Stimulated activated CD4-positive, alpha-beta T cell treated with anti-CD3 and anti-CD28 coated beads, Interleukin-1b, Interleukin-23, amount 100 ng/mL, for 1 hour (primary cell): ENCODE measurements at places on chromosomes 7 and 10.

GRCh38 chr7:149558149-149558861 lies 60.7 kb upstream of the ZNF746 start:
- no peak for DNase-seq

GRCh38 chr7:2098056-2098455 lies 134.7 kb downstream of the MAD1L1 start:
- DNase-seq = no peak

DNA sequence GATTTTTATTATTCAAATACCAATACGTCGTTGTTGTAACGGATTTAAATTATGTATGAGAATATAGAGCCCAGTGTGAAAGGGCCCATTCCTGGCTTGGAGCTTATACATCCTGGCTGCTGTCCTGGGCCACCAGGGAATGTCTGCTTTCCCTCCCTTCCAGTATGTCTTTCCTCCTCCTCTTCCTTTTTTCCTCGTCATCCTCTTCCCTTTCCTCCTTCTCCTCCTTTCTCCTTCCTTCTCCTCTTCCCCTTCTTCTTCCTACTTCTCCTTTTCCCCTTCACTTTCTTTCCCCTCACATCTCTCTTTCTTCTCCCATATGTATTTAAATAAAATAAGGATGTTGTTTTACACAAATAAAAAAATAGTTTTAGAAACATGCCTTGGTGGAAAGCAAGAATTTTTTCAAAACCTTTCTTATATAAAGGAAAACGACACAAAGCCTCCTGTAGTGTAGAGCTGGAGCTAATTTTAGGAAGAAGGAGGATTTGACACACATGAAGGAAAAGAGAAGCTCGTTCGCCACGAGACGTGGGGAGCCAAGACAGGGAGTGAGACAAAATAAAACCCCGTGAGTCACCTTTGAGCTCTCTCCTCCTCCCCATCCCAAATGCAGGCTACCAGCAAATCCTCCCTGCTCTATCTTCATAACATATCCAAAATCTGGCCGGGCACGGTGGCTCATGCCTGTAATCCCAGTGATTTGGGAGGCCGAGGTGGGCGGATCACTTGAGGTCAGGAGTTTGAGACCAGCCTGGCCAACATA lies 301.1 kb upstream of the LYZL1 start:
- DNase-seq = no peak

GRCh38 chr10:43177595-43177994 lies 39.4 kb downstream of the CSGALNACT2 start:
- DNase-seq = no peak

DNA sequence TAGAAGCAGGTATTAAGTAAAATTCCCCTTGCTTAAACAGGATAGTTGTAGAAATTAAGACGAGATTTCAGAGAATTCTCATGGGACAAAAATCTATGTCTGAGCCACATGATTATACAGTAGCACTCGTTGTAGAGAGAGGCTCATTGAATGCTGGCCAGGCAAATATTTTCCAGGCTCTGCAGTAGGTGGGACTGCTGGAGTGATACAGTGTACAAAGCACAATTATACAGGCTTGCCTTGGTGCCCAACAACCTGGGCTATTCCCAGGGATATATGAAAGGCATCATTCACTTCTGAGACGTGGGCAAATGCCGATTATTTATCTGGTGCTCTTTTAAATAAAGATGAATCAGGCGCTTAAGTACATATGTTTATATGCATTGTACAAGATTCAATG lies 380.6 kb downstream of the PHTF2 start:
- no peak for DNase-seq

DNA sequence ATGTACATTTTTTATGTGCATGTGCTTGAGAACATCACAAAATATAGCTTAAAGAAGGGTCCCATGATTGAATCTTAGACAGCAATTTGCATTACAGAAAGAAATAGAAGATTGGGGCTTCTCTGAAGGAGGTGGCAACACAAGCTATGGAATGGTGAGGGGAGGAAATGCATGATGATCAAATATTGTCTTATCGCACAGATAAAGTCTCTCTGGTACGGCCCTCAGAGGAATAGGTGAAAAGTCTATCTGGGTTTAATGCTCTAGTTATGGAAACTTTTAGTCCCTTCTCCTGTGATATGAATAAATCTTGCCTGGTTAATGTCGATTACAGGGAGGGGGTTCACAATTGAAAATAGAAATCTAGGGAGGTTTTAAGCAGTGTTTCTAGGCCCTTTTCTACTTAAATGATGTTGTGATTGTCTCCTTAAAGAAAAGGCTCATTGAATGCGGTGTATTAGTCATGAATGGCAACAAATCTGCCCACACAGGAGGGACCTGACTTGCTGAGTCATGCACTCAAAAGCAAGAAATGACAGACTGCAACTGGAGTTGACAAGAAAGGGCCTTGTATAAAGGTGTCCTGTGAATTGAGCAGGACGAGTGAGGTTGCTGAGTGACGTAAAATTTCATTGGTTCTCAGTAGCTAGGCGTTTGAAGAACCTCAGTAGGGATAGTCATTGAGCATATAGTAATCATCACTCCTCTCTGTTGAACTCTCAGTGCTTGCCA lies 133.4 kb upstream of the CSTF2T start:
- DNase-seq = no peak

GRCh38 chr7:16399265-16399831 lies 22.0 kb downstream of the CRPPA start:
- no peak for DNase-seq

GRCh38 chr7:91683823-91684222 lies 196.7 kb downstream of the MTERF1 start:
- DNase-seq = no peak

- DNase-seq = no peak
Measured at GRCh38 chr7:1229202-1229947, 3.3 kb upstream of the UNCX start.

- no peak for DNase-seq
Measured at GRCh38 chr7:37441816-37442215, 6.8 kb downstream of the ELMO1 start.

- peak; percentile 29 for DNase-seq
Measured at GRCh38 chr10:77710759-77711682, 73.4 kb upstream of the KCNMA1 start.

GRCh38 chr7:99409192-99409572 lies 413 bp downstream of the BUD31 start:
- no peak for DNase-seq

- no peak for DNase-seq
Measured at GRCh38 chr10:97903128-97904017, 53.7 kb downstream of the GOLGA7B start.

- no peak for DNase-seq
Measured at GRCh38 chr10:126683466-126683865, 13.0 kb upstream of the C10orf90 start.

- DNase-seq = no peak
Measured at GRCh38 chr10:59463909-59464308, 101.6 kb upstream of the FAM13C start.

GRCh38 chr10:121597504-121598262 lies 561 bp downstream of the FGFR2 start:
- DNase-seq = no peak

GRCh38 chr7:79964463-79964862 lies 170.2 kb upstream of the GNAI1 start:
- no peak for DNase-seq

DNA sequence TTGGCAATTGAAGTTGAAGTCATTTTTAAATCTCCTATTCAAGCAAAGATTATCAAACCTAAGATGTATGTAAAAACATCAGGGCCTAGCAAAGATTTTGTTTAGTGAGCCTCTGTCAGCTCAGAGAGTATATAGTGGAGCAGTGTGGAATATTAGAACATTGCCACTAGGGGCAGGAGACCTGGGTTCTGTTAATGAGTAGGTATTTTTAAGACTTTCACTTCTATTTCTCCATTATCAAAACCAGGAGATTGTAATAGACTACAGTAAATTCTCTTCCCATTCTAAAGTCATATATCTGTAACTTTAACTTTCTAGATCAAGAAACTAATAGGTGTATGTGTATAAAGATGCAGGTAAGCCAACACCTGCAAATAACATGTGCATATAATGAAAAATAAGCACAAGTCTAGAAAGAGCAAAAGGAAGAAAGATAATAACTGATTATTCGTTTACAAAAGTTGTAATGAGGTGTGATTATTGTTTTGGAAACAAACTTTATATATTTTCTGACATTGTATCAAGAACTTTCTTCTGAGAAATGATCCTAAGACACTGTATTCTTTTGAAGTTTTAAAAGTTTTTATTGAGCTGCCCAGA lies 64.4 kb downstream of the KCND2 start:
- no peak for DNase-seq

- DNase-seq = no peak
Measured at GRCh38 chr10:120423431-120424197, 33.4 kb upstream of the PLPP4 start.

GRCh38 chr10:49500412-49500811 lies 38.5 kb downstream of the ERCC6 start:
- no peak for DNase-seq

GRCh38 chr10:53904506-53905241 lies 896.4 kb downstream of the PCDH15 start:
- no peak for DNase-seq

DNA sequence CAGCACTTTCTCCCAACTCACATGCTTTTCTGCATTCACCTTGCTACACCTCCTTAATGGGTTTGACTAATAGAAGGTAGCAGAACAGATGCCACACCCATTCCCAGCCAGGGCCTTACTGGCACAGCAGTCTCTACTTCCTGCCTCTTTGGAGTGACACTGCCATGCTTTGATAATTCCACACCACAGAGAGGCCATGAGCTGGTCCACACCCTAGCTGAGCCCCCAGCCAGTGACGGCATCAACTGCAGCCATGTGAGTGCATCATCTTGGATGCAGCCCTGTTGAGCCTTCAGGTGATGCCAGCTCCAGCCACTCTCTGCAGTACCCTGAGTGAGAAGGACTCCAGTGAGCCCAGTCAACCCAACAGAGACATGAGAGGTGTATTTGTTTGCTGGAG lies 27.5 kb upstream of the EZH2 start:
- DNase-seq = no peak

- no peak for DNase-seq
Measured at GRCh38 chr10:69659241-69660038, 29.4 kb downstream of the FAM241B start.

DNA sequence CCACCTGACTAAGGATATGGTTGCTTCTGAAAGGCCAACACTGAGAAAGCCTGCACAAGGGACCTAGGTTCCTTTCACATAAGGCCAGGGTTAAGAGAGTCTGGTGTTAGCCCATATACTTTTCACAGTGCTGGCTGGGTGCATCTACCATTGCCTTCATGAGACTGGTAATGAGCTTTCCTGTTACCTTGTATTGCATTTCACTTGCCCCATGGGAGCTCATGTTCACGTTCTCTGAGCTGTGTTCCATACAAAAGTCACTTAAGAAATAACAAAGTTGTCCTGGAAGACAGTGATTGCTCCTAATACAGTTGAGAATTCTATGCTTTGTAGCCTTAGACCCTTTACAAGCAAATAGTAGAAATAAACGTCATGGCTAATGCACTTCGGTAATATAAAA lies 337.8 kb upstream of the TEX47 start:
- no peak for DNase-seq

DNA sequence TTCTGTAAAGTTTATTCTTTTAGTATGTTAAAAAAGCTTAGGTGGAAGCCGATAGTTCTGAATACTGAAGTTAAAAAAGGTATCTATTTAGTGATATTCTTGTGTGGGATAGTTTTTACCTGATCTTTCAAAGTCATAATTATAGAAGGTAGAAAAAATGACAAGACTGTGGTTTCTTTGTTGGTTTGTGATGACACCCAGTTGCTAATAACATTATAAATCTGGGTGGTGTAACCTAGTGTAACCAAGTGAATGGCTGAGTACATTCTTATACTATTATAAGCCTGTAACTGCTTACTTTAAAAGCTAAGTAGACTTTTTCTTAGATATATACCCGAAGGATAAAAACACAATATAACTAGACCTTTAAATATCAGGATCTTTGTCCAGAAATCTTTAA lies 2.3 kb downstream of the CDK13 start:
- DNase-seq = no peak

- no peak for DNase-seq
Measured at GRCh38 chr10:113746217-113746957, 5.1 kb upstream of the PLEKHS1 start.

DNA sequence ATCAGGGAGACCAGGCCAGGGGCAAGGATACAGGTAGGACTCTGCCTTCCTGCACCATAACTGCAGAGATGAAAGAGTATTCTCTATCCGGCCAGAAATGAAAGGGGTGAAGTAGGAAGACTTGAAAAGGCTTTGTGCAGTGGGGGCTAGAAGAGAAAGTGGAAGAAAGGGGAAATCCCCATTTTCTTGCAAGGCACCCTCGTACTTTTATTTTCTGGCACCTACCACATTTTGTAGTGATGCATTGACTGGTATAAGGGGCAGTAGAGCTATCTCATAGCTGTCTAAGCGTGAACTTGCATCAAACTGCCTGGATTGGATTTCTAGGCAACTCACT lies 752 bp upstream of the CAMK2G start:
- no peak for DNase-seq

DNA sequence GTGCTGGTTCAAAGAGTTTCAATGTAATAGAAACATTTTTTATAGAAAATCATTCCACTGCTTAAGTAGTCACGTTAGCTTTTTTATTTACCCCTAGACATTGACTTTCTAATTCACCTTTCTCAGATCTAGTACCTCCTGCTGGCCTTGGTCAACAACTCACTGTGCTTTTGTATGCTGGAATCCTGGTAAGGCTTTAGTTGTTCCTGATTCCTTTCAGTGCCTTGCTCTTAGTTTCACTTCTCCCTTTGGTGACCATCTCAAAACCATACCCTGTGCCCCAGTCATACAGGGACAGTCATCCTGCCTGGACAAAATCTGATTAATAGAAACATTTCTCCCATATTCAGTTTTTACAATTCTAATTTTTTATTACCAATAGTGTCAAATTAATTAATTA lies 130.2 kb downstream of the GPR37 start:
- DNase-seq = no peak

- no peak for DNase-seq
Measured at GRCh38 chr7:105224884-105225651, 163.7 kb downstream of the SRPK2 start.

DNA sequence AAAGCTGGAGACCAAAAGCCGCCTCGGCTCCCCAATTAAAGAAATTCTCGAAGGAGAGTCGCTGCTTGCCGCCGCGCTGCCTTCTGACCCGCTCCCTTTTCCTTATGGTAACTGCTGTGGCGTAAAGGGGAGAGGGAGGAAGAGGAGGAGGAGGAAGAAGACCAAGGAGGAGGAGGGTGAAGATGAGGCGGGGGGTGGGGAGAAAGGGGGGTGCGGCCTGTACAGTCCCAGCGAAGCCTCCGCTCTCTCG lies 388 bp downstream of the CNOT4 start:
- no peak for DNase-seq

DNA sequence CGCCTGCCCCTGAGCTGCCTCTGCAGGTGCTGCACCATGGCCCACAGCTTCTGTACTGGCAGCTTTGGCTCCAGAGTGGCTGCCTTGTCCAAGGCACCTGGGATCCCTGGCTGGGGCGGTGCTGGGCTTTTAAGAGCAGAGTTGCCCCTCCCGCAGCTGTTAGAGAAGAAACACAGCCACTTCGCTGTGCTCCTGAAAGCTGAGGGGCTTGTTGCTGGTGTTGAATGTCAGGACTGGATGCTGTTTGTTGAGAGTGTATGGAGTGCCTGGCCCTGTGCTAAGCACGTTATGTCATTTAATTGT lies 6.2 kb downstream of the FAM241B start:
- no peak for DNase-seq
